ENCODE measurements at places on chromosomes 2 and 18.

DNA sequence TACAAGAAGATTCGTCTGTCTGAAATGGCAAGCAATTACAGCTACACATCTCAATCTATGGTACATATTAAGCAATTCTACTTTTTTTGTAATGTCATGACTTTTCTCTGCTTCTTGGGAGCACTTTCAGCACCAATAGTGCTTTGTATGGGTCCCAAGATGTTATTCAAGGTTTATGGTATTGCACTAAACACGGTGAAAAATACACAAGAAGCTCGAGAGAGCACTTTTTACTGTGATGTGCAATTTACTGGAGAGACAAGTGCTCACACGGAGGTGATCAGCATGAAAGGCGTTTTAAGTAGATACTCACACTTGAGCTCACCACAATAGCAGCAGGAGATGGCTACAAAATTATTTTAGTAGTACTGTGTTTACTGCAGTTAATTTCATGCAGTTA is 783.6 kb downstream of the CBLN2 start:
- DNase-seq: peak; percentile 13

DNA sequence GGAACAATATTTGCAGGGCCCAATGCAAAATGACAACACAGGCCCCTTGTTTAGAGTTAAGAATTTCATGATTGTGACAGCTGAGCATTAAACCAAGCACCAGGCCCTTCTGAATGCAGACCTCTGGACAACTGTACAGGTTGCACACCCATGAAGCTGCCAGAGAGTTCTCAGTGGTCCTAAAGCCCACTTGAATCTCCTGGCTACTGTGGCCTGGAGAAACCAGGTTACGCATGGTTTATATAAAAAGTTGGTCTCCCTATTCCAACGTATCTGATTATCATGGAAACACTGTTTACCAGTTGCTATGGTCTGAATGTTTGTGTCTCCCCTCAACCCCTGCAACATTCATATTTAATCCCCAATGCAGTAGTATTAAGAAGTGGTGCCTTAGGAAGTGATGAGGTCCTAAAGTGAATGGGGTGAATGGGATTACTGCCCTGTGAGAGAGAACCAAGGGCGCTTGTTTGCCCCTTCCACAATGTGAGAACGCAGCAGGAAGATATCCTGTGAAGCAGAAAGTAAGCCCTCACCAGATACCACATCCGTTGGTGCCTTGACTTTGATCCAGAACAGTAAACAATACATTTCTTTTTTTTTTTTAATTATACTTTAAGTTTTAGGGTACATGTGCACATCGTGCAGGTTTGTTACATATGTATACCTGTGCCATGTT is 48.0 kb upstream of the ANXA4 start:
- no peak for DNase-seq

DNA sequence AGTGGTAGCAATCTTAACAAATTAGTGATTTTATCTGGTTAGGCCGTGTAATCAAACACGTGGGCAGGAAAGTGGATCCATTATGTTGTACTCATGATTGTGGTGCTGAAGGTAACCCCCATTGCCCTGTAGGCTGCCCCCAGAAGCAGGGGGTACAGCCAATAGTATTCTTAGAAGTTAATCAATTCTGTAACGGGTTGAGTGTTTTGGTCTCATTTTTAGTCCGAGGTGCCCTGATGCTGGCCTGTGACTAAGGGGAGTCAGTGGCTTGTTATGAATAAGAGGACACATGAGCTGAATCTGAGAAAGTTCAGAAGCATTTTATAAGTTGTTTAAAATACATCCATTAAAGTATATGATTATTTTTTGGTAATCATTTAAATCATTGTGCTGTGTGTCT is 8.6 kb downstream of the EPAS1 start:
- no peak for DNase-seq

- no peak for DNase-seq
Observed at GRCh38 chr2:29829841-29830240, 91.5 kb downstream of the ALK start.

DNA sequence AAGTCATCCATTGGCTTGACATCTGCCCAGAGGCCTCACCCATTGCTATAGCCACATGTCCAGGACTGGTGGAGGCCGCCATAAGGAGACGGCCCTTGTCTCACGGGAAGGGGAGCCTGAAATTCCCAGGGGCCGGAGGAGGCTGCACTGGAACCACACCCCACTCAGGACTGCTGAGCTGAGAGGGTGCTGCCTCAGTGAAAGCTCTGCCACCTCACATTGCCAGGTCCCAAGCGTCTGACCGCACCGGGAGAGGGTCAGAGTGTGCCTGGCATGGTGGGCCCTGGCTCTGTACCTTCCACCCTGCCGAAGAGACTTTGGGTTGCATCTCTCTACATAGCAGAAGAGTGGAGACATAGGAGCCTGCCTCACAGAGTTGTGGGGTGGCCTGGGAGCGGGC is 134.1 kb upstream of the GLI2 start:
- no peak for DNase-seq

All from NCI-H510A (cell line).